ENCODE measurements at places on chromosomes 1 and 21.

DNA sequence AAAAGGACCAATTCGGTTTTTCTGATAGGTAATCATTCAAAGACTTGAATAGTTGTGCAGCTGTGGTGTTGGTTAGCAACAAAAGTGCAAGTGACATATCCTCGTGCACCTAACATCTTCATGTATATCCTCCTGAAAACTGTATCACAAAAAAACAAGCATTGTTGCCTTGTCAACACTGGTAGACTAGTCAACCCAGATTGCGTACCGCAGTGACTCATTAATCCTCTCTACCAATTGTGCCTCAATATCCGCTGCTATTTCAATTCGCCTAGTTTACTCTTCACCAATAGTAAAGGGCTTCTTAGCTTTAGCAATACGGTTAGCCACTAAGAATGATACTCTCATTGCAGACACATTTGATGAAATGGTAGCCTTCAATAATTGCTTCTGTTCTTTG lies 3.5 kb downstream of the HHAT start:
- DNase-seq, result no peak

GRCh38 chr1:184419350-184420161 lies 32.7 kb downstream of the C1orf21 start:
- DNase-seq, result peak; percentile 39

DNA sequence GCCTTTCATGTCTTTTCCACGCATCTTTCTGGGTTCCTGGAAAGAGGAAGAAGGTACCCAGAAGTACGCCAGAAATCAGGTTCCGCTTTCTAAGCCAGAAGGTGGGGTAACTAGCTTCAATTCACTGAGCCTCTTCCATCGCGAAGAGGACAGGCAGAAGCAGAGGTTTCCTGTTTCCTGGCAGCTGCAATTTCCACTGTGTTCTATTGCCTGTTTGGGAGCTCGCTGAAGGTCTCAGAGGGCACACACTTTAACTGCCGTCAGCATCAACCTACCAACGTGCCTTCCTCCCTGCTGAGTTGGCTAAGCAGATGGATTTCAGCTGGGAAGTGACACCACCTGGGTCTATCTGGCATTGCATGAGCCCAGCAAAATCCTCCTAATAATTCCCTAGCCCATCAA lies 10.0 kb downstream of the NCF2 start:
- peak; percentile 91 for DNase-seq

DNA sequence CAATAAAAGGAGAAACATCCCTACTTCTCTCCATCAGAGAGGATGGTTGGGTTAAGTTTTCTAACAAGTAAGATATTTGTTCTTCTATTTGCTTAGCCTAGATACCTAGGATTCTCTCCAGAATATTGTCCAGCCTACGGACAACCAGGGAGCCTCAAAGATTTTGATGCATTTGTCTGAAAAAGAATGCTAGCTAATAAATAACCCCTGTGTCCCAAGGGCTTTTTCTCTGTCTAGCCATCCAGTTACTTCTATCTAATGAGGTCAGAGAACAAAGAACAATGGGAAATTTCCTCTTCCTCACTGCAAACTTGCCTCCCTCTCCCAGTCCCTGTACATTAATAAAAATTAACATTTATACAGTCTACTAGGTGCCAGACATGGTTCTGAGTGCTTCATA lies 810 bp downstream of the RGS5 start:
- DNase-seq, result no peak

GRCh38 chr1:210598135-210598652 lies 269.5 kb downstream of the HHAT start:
- DNase-seq, result peak; percentile 57
